Mesendoderm (in vitro differentiated cells): ENCODE measurements at places on chromosomes 6 and 20.

DNA sequence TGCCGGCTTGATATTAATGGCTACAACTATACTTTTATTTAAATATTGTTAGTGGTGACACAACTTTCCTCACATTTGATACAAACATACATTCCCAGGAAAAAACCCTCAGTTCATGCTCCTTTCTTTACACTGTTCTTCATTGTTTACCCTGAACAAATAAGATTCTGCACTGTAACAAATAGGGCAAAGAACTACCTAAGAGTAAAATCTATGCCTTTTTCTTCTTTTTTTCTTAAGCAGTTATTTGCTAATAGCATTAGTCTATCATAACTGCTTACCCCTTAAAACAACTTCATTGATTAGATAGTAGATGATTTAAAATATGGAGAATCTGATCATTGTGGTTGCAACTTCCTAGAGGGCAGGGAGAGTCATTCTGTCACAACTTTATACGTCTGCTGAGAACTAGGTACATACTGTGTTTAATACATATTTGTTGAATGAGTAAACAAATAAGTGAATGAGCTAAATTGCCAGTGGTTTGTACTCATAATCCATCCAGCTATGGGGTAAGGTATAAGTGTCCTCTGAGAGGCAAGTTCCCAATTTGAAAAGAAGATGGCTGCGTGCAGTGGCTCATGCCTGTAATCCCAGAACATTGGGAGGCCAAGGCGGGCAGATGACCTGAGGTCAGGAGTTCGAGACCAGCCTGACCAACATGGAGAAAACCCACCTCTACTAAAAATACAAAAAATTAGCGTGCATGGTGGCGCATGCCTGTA, 161.0 kb downstream of the CDK19 start:
- H3K27me3 ChIP-seq = no peaks in the 10 kb centered on the region
- H3K36me3 ChIP-seq = no peaks in the 10 kb centered on the region
- no peak overlapping the region for H3K27ac ChIP-seq
- no peaks in the 10 kb centered on the region for H3K4me1 ChIP-seq
- no peak overlapping the region for H3K4me3 ChIP-seq

- no peak overlapping the region for H3K27ac ChIP-seq
- no peaks in the 10 kb centered on the region for H3K36me3 ChIP-seq
- no peaks in the 10 kb centered on the region for H3K4me1 ChIP-seq
- no peaks in the 10 kb centered on the region for H3K27me3 ChIP-seq
These were observed 1053.4 kb upstream of the CITED2 start for GRCh38 chr6:140427842-140428241.

- H3K36me3 ChIP-seq = no peaks in the 10 kb centered on the region
- no peak overlapping the region for H3K27ac ChIP-seq
- H3K27me3 ChIP-seq = no peaks in the 10 kb centered on the region
- DNase-seq = no peak
- H3K4me1 ChIP-seq = peaks cover 4% of the 10 kb centered on the region
- no peak overlapping the region for H3K4me3 ChIP-seq
These were observed 83.3 kb downstream of the PLCB1 start for GRCh38 chr20:8215361-8215781.

GRCh38 chr6:150184850-150185731, 42.2 kb downstream of the PPP1R14C start:
- no peak overlapping the region for H3K4me3 ChIP-seq
- no peaks in the 10 kb centered on the region for H3K36me3 ChIP-seq
- DNase-seq = no peak

- no peak overlapping the region for H3K4me3 ChIP-seq
- no peaks in the 10 kb centered on the region for H3K4me1 ChIP-seq
- DNase-seq = no peak
- H3K27me3 ChIP-seq = no peaks in the 10 kb centered on the region
These were observed 101.9 kb upstream of the ARMC2 start for GRCh38 chr6:108746366-108746765.

DNA sequence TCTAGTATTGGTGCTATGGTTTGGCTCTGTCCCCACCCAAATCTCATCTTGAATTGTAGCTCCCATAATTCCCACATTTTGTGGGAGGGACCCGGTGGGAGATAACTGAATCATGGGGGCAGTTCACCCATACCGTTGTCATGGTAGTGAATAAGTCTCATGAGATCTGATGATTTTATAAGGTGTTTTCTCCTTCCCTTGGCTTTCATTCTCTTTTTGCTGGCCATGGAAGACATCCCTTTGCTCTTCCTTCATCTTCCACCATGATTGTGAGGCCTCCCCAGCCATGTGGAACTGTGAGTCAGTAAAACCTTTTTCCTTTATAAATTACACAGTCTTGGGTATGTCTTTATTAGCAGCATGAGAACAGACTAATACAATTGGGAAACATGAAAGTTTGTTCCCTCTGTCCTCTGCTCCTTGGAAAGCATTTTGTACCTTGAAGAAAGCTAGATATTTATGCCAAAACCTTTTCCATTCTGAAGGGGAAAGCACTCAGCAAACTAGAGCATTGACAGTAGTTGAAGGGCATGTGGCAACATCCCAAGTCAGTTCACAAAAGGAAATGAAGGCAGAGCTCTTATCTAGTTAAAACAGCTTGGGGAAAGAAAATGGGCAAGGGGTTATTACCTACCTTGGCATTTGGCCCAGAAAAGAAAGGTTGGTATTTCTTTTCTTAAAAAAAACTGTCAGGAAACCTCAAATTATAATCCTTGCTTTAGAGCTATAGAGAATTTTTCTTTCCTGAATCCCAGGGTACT, 10.7 kb upstream of the TNFAIP3 start:
- H3K27me3 ChIP-seq = no peaks in the 10 kb centered on the region
- no peaks in the 10 kb centered on the region for H3K36me3 ChIP-seq
- no peak overlapping the region for H3K27ac ChIP-seq
- no peak overlapping the region for H3K4me3 ChIP-seq
- DNase-seq = no peak

DNA sequence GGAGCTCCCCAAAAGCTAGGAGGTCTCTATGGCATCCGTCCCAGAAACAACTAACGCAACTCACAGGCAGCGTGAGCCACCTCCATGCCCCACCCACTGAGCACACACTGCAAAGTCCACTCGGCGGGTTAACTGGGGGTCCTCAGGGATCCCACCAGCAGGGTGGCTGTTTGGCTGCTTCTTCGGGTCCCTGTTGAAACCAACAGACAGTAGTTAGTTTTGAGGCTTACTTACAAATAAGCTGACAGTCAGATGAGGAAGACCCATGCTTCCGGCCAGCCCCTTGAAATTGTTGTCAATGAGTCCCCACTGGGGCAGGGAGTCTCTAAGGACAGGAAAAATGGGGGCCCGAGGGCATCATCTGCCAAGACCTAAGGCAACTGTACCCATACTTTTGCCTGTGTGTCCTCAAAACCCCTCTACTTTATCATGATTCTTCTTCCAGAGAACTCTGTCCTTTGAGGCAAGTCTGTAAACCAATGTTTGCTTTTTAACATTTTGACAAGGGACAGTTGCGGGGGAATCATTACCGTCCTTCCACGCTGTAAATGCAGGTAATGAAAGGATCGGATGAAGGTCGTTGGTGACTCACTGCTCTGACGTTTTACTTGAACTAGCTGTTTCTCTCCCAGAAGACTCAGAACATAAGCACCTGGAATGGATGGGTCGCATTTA, 2.2 kb upstream of the PCK1 start:
- DNase-seq = no peak
- no peaks in the 10 kb centered on the region for H3K36me3 ChIP-seq
- H3K4me1 ChIP-seq = no peaks in the 10 kb centered on the region
- H3K27me3 ChIP-seq = no peaks in the 10 kb centered on the region
- H3K4me3 ChIP-seq = no peak overlapping the region

GRCh38 chr20:63117151-63117550, 98.8 kb downstream of the YTHDF1 start:
- no peak overlapping the region for H3K4me3 ChIP-seq
- H3K27ac ChIP-seq = no peak overlapping the region
- H3K4me1 ChIP-seq = no peaks in the 10 kb centered on the region

DNA sequence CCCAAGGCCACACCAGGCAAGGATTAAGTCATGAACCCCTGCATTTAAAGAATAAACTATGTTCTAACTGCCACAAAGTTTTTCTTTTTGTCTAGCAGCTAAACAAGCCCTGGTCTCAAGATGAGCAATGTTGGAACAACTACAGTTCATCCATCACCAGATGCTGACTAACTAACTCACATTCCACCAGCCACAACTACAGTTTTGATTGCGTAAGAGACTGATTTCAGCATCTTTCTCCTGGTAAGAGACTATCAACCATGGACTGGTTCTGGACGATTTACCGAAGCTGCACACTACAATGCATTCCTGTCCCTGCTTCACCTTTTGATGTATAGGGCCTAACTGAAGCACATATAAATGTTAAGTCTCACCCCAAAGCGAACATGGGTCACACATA, 43.0 kb downstream of the F13A1 start:
- H3K4me1 ChIP-seq = no peaks in the 10 kb centered on the region
- H3K4me3 ChIP-seq = no peak overlapping the region
- H3K27me3 ChIP-seq = no peaks in the 10 kb centered on the region
- no peak for DNase-seq
- H3K36me3 ChIP-seq = no peaks in the 10 kb centered on the region
- no peak overlapping the region for H3K27ac ChIP-seq

- peaks cover 3% of the 10 kb centered on the region for H3K4me1 ChIP-seq
- H3K36me3 ChIP-seq = no peaks in the 10 kb centered on the region
- no peak overlapping the region for H3K27ac ChIP-seq
- DNase-seq = no peak
- no peak overlapping the region for H3K4me3 ChIP-seq
These were observed 45.1 kb downstream of the OR2B6 start for GRCh38 chr6:28002161-28002560.

DNA sequence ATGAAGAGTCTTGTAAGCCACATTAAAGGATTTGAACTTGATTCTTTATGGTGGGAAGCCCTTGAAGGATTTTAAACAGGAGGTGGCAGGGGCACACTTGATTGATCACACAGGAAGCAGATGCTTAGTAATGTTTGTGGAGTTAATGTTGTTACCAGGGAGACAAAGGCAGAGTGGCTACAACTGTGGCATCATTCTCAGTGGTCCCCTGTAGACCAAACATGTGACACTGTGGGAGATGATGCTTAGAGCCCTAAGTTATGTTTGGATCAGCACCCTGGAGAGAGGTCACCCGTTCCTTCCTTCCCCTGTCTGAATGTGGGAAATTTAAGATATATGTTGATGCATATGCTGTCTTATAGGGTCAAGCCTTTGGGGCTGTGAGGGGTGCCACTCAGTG, 53.2 kb downstream of the EIF2S2 start:
- H3K27me3 ChIP-seq = no peaks in the 10 kb centered on the region
- no peaks in the 10 kb centered on the region for H3K36me3 ChIP-seq
- peaks cover 2% of the 10 kb centered on the region for H3K4me1 ChIP-seq
- DNase-seq = peak; percentile 39
- no peak overlapping the region for H3K27ac ChIP-seq
- H3K4me3 ChIP-seq = no peak overlapping the region

DNA sequence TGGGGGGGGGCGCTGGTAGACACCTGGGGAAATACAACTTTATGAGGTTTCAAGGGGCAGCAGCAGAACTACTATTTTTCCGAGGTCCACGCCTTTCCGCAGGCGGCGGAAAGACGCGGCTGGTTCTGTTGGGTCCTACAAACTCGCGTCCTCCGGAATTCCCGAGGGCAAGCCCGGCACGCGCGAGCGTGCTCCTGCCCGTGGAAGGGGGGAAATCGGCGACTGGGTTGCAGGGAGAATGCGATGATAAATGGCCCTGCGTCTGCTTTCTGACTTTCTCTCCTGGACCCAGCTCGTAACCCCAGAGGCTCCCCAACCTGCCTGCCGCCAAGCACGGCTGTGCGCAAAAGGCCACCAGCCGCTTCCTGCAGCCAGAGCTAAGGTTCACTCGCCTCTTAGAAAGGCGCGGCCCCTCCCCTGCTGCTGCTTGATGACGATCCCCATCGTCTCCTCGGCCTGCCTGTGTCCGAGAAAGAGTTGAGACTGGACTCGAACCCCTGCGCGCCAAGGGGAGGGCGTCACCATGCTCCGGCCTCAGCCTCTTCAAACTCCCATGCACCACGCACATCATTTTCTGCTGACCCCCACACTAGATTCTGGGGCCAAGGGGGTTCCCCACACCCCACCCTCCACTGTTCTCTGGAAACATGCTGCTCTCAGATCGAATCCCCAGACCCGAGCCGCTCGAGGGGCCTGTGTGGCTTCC, 6.7 kb downstream of the FOXA2 start:
- peak; percentile 75 for DNase-seq
- no peaks in the 10 kb centered on the region for H3K36me3 ChIP-seq
- peaks cover 67% of the 10 kb centered on the region for H3K27me3 ChIP-seq
- peak overlapping the region; percentile 36 for H3K27ac ChIP-seq
- H3K4me1 ChIP-seq = peaks cover 6% of the 10 kb centered on the region

DNA sequence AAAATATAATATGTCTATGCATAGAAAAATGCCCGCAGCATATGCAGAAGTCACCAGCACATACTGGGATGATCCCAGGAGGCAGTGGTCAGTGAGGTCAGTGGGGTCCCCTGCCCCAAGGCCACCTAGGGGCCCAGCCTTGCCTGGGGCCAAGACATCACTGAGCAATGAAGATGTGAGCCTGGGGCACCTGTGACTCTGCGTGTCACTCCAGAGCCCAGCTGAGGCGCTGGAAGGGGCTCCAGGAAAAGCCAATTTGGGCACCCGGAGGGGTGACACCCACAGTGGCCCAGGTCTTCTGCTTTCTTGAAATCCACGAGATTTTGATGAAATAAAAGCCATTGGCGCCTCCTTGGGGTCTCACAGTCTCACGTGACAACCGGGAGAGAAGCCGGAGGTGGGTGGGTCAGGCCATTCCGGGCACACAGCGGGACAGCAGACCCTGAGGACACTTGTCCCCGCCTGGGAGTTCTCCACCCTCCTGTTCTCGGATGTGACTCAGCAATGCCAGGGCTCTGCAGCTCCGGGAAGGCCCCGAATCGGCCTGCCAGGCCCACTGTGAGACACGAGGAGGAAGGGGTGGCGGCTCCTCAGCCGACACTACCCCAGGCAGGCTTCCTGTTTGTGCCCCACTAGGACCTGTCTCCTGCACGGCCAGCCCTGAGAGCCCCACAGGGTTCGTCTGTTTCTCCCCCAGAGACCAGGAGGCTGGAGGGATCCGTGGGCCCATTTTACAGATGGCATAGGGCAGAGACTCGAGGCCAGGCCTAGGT, 24.4 kb upstream of the SLCO4A1 start:
- H3K4me1 ChIP-seq = peaks cover under 1% of the 10 kb centered on the region
- H3K27ac ChIP-seq = no peak overlapping the region
- H3K4me3 ChIP-seq = no peak overlapping the region

DNA sequence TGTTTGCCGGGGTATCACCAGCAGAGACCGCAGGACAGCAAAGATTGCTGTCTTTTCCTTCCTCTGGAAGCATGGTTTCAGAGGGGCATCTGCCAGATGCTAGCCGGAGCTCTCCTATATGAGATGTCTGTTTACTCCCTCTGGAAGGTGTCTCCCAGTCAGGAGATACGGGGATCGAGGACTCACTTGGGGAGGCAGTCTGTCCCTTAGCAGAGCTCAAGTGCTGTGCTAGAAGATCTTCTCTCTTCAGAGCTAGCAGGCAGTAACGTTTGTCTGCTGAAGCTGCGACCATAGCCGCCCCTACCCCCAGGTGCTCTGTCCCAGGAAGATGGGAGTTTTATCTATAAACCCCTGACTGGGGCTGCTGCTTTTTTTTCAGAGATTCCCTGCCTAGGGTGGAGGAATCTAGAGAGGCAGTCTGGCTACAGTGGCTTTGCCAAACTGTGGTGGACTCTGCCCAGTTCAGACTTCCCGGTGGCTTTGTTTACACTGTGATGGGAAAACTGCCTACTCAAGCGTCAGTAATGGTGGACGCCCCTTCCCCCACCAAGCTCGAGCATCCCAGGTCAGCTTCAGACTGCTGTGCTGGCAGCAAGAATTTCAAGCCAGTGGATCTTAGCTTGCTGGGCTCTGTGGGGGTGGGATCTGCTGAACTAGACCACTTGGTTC, 133.0 kb upstream of the FLRT3 start:
- H3K27ac ChIP-seq = no peak overlapping the region
- H3K4me3 ChIP-seq = no peak overlapping the region
- no peaks in the 10 kb centered on the region for H3K36me3 ChIP-seq
- no peaks in the 10 kb centered on the region for H3K4me1 ChIP-seq
